ENCODE measurements at places on chromosomes 1 and 21.

DNA sequence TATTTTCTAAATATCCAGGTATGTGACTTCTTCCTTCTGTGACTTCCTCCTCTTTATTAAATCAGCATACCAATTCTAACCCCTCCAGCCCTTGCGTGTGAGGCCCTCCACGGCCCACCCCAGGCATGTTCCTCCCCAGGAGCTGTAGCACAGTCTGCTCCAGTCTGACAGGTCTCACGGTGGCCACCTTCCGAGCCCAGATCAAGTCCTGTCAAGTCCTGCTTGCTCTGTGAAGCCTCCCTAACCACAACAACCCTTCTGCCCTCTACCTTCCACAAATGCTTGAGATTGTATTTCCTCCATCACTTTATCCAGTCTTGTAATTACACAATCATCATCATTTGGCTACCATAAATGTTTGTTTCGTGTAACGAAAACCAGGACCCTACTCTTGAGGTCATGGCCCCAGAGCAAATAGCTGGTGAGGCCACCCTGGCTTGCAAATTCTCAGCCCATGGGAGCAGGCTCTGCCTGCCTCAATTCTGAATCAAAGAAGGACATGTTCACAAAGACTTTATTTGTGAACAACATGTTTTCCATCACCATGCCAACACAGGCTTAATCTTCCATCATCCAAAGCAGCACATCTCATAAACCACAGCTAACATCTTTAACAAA lies 33.0 kb upstream of the S100A7 start:
- no peak for DNase-seq

DNA sequence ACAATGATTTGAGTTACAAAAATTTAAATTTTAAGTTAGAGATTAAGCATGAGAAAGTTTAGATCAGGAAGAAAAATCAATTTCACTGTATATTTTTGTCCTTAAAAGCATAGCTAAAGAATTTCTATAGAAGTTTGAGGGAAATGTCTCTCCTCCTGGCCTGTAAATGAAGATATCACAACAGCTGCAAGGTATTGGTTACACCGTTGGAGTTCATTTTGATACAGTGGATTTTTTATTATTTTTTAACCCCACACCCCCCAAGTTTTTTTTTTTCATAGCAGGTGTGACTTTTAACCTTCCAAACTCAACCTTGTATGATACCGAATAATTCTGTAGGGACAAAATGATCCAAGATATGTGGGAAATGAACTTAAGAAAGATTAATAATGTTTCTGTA lies 156.3 kb downstream of the DISP1 start:
- DNase-seq, result no peak

GRCh38 chr1:233157245-233157644 lies 138.3 kb downstream of the PCNX2 start:
- DNase-seq, result no peak

GRCh38 chr1:186659890-186660341 lies 20.3 kb downstream of the PTGS2 start:
- no peak for DNase-seq

DNA sequence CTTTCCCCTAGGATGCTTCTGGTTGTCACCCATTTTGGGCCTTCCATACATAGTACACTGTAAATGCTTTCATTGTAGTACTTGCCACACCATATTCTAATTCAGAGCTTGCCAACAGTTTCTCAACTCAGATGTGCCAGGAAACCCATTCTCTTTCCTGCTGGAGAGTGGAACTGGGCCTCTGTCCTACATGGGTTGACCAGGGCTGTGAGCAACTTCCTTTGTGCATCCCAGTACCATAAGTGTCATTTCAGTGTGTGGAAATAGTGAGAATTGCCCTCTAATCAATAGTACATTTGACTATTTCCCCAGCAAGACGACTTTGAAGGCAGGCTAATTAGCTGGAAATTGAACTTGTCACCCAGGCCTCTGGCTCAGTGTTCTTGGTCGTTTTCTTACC lies 74.8 kb downstream of the MTR start:
- DNase-seq, result no peak

DNA sequence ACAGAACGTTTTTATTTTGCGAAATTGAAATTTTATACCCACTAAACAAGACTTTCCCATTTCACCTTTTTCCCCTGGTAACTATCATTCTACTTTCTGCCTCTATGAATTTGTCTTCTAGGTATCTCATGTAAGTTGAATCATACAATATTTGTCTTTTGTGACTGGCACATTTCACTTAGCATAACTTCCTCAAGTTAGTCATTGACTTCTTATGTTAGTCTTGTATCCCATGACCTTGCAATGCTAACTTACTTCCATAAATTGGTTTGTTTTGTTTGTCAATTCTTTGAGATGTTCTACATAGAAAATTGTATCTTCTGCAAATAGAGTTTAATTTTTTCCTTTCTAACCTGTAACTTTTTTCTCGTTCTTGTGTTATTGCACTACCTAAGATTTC lies 26.9 kb downstream of the SH3BP5L start:
- no peak for DNase-seq

GRCh38 chr1:234294109-234294817 lies 79.0 kb upstream of the COA6 start:
- DNase-seq, result no peak

DNA sequence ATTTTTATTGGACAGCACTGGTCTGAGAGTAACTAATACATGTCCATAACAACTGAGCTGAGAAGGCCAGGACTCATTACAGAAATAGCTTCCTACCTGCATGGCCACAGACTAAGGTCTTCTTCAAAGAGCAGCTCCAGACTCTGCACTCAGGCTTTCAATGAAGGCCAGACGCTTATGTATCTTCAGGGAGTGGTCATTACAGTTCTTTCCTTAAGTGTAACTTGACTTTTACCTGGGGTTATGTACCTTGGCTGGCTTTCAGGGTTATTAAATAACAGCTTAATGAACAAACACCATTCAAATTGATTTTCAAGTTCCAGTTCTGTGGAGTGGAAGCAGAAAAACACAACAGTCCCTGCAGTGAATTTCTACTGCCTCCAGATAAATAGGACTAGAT lies 23.8 kb upstream of the SLC22A15 start:
- DNase-seq, result no peak

DNA sequence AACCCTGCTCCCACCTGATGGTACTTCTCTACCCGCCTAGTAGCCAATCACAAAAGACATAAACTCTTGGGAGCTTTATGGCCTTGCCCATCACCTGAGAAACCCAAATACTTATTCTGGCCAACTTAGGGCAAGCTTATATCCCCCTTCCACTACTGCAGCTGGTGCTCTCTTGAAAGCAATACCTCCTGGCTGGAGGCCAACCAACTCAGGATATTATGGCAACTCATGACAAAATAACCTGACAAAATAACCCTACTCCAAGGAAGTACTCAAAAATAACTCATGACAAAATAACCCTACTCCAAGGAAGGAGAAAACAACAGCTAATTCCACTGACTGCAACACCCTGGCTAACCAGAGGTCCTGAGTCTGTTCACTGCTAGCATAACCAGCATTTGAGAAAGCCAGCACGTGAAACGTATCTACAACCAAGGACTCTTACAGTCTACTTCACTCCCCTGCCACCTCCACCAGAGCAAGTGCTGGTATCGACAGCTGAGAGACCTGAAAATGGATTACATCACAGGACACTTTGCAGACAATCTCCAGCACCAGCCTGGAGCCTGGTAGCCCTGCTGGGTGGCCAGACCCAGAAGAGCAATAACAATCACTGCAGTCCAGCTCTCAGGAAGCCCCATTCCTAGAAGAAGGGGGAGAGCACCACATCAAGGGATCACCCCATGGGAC lies 179.9 kb downstream of the COL24A1 start:
- DNase-seq, result no peak

DNA sequence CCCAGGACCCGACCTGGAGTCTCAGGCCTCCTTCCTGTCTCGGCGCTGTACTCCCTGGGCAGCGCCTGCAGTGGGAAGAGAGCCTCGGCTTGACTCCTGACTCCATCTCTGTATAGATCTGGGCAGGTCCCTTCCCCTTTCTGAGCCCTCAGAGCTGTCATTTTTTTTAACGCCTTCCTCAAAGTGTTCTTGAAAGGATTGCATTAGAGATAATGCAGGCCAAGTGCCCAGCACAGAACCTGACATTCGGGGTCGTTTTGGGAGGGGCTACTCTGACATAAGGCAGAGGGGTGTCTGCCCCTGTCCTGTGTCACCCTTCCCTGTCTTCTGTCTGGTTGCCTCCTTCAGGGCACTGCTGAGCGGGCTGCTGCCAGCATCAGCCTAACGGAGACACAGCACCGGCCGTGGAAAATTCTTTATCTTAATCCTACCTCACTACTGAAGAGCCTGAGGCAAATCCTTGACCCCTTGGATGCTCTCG lies 271.6 kb downstream of the TRABD2B start:
- no peak for DNase-seq

- DNase-seq, result no peak
Observed at GRCh38 chr1:88104236-88104635, 579.8 kb upstream of the PKN2 start.

All from naive thymus-derived CD8-positive, alpha-beta T cell (primary cell).